ENCODE measurements at places on chromosomes 12 and 14. TPM values are rescaled to one million over a fixed set of nuclear protein-coding genes. Genes with fewer than 3 reads are reported as not detected.

DNA sequence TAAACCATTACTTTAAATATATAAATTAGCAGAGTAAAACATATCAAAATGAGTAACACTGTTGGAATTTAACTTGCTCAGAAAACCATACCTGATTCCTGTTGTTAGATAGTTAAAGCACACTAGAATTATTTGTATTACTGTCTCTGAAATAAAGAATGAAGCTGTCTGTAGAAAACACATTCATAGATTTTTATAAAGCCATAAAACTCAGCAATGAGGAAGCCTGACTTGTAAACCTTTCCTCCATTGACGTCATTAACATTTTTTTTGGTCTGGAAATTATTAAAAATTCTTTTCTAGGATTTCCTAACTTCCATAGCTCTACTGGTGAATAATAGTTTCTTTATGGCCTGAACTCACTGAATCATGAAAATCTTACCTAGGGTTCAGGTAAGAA lies 147.6 kb downstream of the BRMS1L start:
- no peaks in the 10 kb centered on the region for H3K4me1 ChIP-seq
- H3K27me3 ChIP-seq: peaks cover 16% of the 10 kb centered on the region
- H3K36me3 ChIP-seq: no peaks in the 10 kb centered on the region
- H3K4me3 ChIP-seq: no peak overlapping the region
- H3K27ac ChIP-seq: no peak overlapping the region
- DNase-seq: no peak

DNA sequence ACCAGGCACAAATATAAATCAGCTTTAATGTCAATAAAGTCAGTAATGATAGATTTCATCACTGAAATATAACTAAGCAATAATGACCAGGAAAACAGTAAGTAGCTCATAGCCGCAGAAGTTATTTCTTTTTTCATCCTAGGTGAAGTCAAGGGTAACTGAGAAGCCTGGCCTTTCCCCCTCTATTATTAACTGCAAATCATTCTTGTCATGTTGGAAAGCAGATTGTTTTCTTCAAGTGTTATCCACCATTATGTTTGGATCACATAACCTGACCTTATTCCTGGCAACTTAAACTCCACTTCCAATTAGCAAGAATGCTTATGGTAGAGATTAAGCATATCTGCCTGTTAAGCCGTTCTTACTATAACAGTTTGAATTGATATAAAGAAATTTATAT lies 603.4 kb upstream of the FOXG1 start:
- H3K27ac ChIP-seq: no peak overlapping the region
- H3K4me3 ChIP-seq: no peak overlapping the region
- H3K36me3 ChIP-seq: no peaks in the 10 kb centered on the region
- DNase-seq: no peak
- H3K27me3 ChIP-seq: no peaks in the 10 kb centered on the region
- H3K4me1 ChIP-seq: no peaks in the 10 kb centered on the region

DNA sequence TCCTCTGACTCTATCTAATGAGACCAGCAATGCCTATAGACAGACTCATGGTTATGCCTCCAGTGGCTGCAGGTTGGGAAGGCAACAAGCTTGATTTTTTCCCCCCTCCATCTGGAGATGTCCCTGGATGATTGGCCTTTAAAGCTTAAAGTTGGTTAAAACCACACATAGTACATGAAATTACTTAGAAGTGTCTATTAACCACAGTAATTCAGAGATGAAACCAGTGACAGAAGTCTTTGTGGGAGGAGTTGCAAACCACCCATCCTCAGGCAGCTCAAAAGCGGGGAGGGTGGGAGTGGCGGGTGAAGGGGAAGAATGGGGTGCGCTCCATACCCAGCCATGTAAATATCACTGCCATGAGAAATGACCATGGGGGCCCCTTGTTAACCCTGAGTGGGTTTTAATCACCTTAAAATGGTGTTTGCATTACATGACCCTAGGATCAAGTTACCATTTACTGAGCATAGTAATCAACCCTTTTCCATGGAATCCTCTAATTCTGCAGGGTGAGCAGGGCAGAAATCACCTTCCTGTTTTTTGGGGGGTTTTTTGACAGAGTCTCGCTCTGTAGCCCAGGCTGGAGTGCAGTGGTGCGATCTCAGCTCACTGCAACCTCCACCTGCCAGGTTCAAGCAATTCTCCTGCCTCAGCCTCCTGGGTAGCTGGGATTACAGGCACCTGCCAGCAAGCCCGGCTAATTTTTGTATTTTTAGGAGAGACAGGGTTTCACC lies 133.5 kb downstream of the FOXN3 start:
- H3K27me3 ChIP-seq: no peaks in the 10 kb centered on the region
- peak overlapping the region; percentile 3 for H3K4me3 ChIP-seq
- peaks cover 65% of the 10 kb centered on the region for H3K4me1 ChIP-seq

- peak overlapping the region; percentile 78 for H3K27ac ChIP-seq
- H3K4me1 ChIP-seq: peaks cover 42% of the 10 kb centered on the region
- H3K27me3 ChIP-seq: no peaks in the 10 kb centered on the region
- H3K36me3 ChIP-seq: peaks cover 64% of the 10 kb centered on the region
- H3K4me3 ChIP-seq: peak overlapping the region; percentile 58
Measured at GRCh38 chr12:6603095-6603567, 4.0 kb downstream of the CHD4 start.

DNA sequence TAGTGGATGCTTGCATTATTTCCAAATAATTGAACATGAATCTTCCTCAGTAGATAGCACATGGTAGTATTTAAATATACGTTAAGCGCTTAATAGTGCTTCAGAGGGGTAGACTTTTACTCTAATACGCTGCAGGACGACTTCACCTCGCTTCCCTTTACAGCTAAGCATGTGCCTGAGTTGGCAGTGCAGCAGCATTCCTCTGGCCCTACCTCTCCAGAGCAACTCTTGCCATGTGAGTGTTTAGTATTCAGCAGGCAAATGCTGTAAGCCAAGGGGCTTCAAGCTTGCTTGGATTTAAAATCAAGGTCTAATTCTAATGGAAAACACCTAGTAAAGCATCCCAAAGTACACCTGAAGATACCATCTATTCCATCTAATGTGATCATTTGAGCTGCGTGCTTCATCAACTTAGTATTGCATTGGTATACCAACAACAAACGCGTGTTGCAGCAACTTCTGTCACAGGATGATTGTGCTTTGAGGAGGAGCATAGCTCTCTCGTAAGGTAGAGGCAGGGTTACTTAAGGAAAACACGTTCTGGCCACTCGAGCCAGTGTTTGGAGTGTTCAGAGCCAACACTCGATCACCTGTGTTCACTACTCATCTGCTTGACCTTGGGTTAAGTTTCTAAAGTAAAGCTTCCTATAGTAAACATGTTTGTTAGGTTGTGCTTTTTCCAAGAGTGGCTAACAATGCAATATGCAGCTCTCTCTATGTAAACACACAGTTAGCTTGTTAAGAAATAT lies 60.6 kb downstream of the PIWIL1 start:
- no peak for DNase-seq
- H3K27ac ChIP-seq: no peak overlapping the region
- H3K4me3 ChIP-seq: no peak overlapping the region

Gene CATSPERB
- 0.14 TPM for total RNA-seq

All from activated CD8-positive, alpha-beta memory T cell treated with anti-CD3 and anti-CD28 coated beads, Interleukin-2, amount 10 ng/mL, durations not matched to agents 7 days and 5 days (primary cell).